ENCODE measurements at places on chromosomes 1 and 21.

DNA sequence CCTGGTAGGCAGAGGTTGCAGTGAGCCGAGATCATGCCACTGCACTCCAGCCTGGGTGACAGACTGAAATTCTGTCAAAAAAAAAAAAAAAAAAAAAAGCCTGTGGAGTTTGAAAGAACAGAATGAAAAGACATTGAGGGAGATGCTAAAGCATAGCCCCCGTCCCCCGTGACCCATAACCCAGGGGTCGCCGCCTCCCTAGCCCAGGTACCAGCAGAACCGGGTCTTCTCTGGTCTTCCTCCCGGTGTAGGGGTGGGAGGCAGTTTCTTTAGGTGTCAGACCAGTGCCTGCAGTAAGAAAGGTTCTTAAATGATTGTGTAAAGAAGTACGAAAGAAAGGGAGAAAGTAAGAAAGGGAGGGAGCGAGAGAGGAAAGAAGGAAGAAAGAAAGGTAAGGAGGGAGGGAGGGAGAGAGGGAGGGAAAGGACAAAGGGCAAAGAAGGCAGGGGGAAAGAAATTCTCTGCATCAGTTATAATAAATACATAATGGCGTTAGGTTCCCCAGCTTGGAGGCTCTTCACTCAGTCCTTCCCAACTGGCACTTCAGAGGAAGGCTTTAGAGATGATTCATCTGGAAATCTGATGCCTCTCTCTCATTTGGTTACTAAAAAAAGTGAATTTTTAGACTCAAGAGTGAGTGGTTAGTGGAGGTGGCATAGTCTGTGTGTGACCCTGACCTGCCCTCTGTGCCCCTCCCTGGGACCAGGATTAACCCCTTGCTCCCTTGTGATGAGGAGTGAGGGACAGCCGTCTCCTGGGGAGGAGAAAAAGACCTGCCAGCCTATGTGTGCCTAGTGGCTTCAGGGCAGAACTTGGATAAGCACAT lies 1.1 kb downstream of the IL24 start:
- DNase-seq: peak; percentile 61

- no peak for DNase-seq
These were observed 312.2 kb downstream of the MATN1 start for GRCh38 chr1:30411206-30411605.

GRCh38 chr1:240004086-240004749 lies 87.5 kb upstream of the FMN2 start:
- DNase-seq: peak; percentile 18

DNA sequence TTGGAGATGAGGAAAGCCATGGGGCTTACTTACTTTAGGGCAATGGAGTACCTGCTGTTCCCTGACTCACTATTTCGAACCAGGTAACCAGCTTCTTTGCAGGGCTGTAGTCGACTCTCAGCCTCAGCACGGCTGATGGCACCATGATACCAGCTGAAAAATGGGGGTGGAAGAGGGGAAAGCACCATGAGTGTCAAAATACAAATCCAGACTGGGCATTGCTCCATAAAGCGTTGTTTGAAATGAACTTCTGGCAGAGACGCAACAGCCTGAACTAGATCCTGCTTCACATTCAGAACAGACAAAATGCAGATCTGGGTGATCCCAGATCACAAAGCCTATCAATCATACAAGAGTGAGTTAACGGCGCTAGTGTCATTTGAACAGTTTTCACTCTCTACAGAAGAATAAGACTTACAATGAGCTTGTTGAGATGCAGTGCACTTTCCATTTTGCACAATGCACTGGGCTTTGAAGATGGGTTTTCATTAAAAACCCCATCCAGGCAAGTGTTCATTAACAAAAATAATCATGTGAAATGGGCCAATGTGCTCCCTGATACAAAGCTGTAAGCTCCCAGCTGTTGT lies 16.0 kb upstream of the TDRD10 start:
- no peak for DNase-seq

DNA sequence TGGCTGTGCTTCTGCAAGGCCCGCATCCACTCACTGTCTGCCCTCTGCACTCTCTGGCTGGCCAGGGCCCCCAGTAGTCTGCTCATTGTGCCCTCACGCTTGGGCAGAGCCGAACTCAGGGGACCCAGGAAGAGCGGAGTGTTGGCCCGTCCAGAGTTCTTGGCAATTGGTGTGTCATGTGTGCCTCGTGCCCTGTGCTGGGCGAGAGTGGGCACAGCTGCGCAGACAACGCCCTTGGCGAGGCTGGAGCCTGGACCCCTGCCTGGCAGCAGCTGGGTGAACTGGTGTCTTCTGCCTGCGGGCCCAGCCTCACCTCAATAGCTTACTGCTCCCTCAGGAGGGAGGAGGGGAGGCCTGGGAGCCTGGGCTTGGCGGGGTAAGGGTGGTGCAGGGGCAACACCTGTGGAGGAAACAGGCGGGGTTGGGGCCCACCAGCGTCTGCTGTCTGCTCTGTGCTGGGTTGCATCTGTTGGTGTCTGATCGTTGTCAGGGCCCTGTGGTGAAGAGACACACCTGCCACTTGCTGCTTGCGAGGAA lies 2.1 kb downstream of the GUK1 start:
- no peak for DNase-seq

GRCh38 chr21:15139898-15140297 lies 75.1 kb upstream of the NRIP1 start:
- DNase-seq: no peak

- no peak for DNase-seq
These were observed 36.3 kb downstream of the ACTL8 start for GRCh38 chr1:17791480-17791879.

- no peak for DNase-seq
These were observed 6.6 kb downstream of the SDC3 start for GRCh38 chr1:30901798-30902581.

DNA sequence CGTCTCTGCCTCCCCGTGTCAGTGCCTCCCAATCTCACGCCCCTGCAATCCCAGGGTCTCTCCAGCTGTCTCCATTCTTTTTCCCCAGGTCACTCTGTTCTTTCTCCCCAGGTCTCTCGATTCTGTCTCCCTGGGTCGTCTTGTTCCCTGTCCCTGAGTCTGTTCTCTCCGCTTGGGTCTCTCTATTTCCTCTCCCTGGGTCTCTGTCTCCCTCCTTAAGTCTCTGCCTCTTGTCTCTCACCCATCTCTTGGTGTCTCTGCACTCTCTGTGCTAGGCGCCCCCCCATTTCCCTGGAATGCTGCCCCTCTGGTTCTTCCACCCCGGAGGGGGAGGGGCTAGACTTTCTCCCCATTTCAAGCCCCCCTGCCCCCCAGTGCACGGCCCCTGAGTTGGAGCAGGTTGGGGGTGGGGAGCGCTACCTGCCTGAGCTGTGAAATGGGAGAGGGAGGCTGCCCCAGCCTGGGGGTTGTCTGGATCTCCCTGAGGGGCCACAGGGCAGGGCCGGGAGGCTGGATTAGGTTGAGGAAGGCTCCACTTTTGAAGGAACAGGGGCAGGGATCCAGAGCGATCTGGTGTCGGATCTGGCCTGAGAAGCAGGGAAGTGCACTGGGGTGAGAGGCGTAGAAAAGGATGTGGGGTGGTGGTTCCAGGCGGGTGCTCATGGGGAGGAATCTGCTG lies 1.4 kb downstream of the PTPRF start:
- no peak for DNase-seq

- DNase-seq: peak; percentile 54
These were observed 2.0 kb downstream of the KCNJ15 start for GRCh38 chr21:38258521-38259485.

- peak; percentile 60 for DNase-seq
These were observed at the start of gene C1orf141 for GRCh38 chr1:67134695-67135094. Gene C1orf141, minus strand, starts transcription at chr1:67134970. Its CDS starts 7,730 bp downstream, at chr1:67127240.

DNA sequence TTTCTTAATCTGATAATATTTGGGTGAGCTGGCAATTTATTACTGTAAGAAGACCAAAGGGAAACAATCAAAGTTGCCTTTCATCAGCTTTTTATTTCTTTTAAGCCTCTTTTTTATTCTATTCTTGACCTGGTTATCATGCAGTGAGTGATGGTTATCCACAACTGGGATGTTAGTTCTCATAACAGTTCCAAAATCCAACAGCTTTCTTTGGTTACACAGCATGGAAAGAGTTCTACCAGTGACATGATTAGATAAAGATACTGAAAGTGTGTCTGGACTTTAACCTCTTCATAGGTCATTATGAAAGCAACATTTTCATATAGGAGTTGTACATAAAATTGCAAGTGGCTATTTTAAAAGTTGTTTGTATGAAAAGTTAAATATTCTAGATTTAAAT lies 163.0 kb downstream of the SYT2 start:
- DNase-seq: no peak

GRCh38 chr1:154325583-154326545 lies 539 bp downstream of the ATP8B2 start:
- DNase-seq: peak; percentile 93

GRCh38 chr1:180020017-180020416 lies 65.4 kb downstream of the CEP350 start:
- no peak for DNase-seq

DNA sequence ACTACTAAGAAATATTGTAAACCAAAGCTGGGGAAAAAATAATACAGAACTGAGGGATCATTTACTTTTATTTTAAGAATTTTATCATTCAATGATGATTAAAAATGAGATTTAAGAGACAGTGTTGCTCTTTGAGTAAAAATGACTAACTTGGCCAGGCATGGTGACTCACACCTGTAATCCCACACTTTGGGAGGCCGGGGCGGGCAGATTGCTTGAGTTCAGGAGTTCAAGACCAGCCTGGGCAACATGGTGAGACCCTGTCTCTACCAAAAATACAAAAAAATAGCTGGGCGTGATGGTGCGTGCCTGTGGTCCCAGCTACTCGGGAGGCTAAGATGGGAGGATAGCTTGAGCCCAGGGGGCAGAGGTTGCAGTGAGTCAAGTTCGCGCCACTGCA lies 21.8 kb upstream of the PLEKHO1 start:
- DNase-seq: no peak

- no peak for DNase-seq
These were observed 253.8 kb upstream of the RAB4A start for GRCh38 chr1:229017091-229017490.
